Testis (tissue), 5 donors: ENCODE measurements at places on chromosomes 12 and 14. TPM values are rescaled to one million over a fixed set of nuclear protein-coding genes. Genes with fewer than 3 reads are reported as not detected.

DNA sequence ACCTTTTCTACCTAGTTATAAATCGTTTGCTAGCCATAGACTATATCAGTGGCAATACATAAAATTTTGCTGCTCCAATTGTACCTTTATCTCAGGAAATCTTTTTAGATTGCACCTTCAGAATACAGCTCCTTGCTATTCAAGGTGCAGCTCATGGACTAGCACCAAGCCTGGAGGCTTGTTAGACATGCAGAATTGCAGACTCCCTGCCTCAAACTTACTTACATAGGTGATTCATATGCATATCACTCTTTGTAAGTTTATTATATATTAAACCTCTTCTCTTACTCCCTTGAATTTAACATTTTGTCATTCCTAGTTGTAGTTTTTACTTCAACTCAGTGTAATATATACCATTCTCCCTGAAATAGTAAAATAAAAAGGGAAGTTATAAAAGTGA is 195.4 kb upstream of the PDZRN4 start:
- no peak overlapping the region for H3K4me3 ChIP-seq
- no peaks in the 10 kb centered on the region for H3K4me1 ChIP-seq
- no peaks in the 10 kb centered on the region for H3K27me3 ChIP-seq
- no peak for DNase-seq
- no peaks in the 10 kb centered on the region for H3K36me3 ChIP-seq
- H3K27ac ChIP-seq = no peak overlapping the region

GRCh38 chr12:74900232-74900631 is 309.4 kb downstream of the KCNC2 start:
- no peak overlapping the region for H3K4me3 ChIP-seq
- DNase-seq = no peak
- H3K36me3 ChIP-seq = no peaks in the 10 kb centered on the region
- no peak overlapping the region for H3K27ac ChIP-seq
- H3K4me1 ChIP-seq = no peaks in the 10 kb centered on the region

DNA sequence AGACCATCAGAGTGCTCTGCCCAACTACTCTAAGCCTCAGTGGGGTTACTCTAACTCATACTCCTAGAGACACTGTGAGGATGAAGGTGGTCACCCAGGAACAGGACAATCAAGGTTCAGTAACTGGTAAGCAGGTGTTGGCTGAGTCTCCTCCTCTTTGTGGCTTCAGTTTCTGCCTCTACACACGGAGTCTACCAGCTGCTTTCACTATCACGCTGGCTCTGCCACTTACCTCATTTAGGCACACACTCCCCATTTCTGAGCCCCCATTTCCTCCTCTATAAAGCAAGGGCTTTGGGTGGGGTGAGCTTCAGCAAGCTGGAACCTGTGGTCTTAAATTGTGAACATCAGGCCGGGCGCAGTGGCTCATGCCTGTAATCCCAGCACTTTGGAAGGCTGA is 7.3 kb upstream of the TCHP start:
- no peaks in the 10 kb centered on the region for H3K27me3 ChIP-seq
- no peak overlapping the region for H3K27ac ChIP-seq
- no peak for DNase-seq
- no peak overlapping the region for H3K4me3 ChIP-seq
- no peaks in the 10 kb centered on the region for H3K4me1 ChIP-seq

DNA sequence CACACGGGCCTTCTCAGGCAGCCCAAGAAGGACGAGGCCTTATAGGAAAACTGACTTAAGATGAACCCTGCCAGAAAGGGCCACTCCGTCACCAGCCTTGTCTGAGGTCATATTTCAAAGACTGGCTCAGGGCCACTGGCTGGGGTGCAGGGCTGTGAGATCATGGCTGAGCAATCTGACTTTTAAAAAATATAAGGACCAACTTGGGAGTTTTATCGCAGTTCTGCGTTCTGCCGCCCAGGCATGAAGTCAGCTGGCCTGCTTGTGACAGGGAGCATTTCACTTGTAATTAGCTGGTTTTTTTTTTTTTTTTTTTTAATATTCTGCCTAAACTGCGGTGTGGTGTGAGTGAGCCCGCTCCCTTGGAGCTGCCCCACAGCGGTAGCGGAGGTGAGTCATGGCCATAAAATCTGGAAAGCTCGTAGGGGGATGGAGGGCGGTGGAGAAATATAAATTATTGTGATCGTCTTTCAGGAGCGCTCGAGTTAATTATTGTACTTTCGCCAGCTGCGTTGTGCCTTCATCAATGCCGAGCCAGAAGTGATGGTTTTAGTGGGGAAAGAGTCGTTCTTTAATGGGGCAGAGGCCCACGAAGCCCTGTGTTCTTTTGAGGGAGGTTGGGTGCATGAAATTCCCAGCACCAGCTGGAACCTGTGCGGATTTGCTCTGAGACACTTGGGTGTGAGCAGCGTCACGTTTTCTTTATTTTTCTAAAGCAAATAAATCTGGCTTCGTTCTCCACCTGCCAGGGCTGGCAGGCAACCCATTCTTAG is 231.9 kb downstream of the C12orf75 start:
- no peaks in the 10 kb centered on the region for H3K27me3 ChIP-seq
- H3K4me1 ChIP-seq = no peaks in the 10 kb centered on the region
- DNase-seq = no peak
- no peak overlapping the region for H3K4me3 ChIP-seq
- no peak overlapping the region for H3K27ac ChIP-seq

GRCh38 chr12:6241495-6241894 is 41.3 kb downstream of the CD9 start:
- peak; percentile 78 for DNase-seq
- H3K27me3 ChIP-seq = no peaks in the 10 kb centered on the region
- no peak overlapping the region for H3K27ac ChIP-seq
- no peak overlapping the region for H3K4me3 ChIP-seq
- no peaks in the 10 kb centered on the region for H3K36me3 ChIP-seq
- peaks cover 9% of the 10 kb centered on the region for H3K4me1 ChIP-seq

GRCh38 chr12:48972952-48973483 is 1.5 kb upstream of the WNT10B start:
- H3K36me3 ChIP-seq = no peaks in the 10 kb centered on the region
- H3K4me1 ChIP-seq = peaks cover 12% of the 10 kb centered on the region
- H3K27ac ChIP-seq = no peak overlapping the region
- no peaks in the 10 kb centered on the region for H3K27me3 ChIP-seq
- no peak for DNase-seq

DNA sequence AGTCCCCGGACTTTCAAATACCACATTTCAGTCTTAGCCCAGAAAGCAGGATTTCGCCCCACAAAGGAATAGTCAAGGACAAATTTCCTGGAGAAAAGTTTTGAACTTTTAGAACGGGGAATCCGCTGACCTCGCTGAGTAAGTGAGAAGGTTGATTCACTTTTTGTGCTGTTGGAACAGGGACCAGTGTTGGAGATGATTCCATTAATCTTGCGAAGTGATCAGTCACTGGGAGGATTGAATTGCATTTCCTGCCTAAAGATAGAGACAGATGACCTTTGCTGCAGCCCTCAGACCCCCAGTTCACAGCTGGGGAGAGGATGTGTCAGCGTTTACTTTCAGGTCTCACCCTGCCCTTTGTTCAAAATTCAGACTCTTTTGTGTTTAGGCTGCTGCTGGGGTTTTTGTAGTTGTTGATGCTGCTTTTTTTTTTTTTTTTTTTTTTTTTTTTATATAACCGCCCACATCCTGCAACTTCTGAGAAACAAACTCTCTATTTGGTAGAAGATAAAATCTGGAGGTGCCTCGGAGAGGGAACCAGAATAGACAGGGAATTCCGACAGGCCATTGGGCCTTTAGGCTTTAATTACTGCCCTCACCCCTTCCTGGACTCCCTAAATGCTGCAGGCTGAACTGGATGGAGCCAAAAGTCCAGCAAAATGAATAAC is 9.8 kb upstream of the KDM2B start:
- H3K27me3 ChIP-seq = no peaks in the 10 kb centered on the region
- H3K27ac ChIP-seq = peak overlapping the region; percentile 89
- no peaks in the 10 kb centered on the region for H3K36me3 ChIP-seq
- DNase-seq = no peak
- peak overlapping the region; percentile 54 for H3K4me3 ChIP-seq
- peaks cover 9% of the 10 kb centered on the region for H3K4me1 ChIP-seq

- peak overlapping the region; percentile 48 for H3K4me3 ChIP-seq
- DNase-seq = no peak
- no peak overlapping the region for H3K27ac ChIP-seq
- H3K27me3 ChIP-seq = no peaks in the 10 kb centered on the region
- no peaks in the 10 kb centered on the region for H3K4me1 ChIP-seq
- H3K36me3 ChIP-seq = no peaks in the 10 kb centered on the region
Observed at GRCh38 chr12:65728455-65728847, 95.8 kb upstream of the HMGA2 start.

NR1H4 gene
- 0.43 TPM for total RNA-seq

IL26 gene
- not detected for total RNA-seq

KRT73 gene
- total RNA-seq = 0.16 TPM

DNA sequence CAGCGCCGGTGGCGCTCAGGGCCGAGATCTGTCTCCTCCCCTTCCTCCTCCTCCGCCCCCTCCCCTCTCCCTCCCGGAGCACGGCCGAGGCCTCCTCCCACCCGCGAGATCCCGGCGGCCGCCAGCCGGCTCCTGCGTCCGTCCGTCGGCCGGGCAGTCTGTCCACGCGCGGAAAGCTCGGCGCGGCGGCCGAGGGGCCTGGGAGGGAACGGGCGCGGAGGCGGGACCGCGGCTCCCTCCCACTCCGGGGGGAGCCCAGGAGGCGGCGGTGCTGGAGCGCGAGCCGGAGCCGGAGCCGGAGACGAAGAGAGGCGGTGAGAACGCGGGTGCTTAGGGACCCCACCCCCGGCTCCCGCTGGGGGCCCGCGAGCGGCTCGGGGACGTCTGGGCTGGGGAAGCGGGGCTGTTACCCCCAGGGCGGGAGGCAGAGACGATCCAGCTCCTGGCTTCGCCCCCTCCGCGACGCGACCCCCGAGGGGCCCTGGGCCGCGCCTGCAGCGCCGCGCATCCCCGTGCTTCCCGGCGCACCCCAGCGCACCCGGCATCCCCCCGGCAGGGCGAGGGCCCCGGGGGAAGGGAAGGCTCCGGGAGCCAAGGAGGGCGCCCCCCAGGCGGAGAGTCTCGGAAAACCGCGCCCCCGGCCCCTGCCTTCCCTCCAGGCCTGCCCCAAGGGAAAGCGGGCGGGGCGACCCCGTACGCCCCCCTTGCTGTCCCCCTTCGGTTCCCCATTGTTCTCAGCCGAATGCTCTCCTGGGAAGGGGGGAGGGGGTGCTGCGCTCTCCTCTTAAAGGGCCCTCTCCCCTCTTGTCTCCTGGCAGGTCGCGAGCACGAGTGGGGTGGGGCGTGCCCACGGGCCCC is at the start of gene DTX1:
Gene DTX1 (plus strand): TSS at position 100 of the 858 bp plus-strand sequence. CDS start 1,463 bp downstream, outside the sequence.
- H3K27me3 ChIP-seq = no peaks in the 10 kb centered on the region
- peaks cover 3% of the 10 kb centered on the region for H3K4me1 ChIP-seq
- H3K27ac ChIP-seq = peak within 1 kb of the TSS; percentile 64
- H3K4me3 ChIP-seq = peak within 1 kb of the TSS; percentile 81

- no peak overlapping the region for H3K4me3 ChIP-seq
- H3K4me1 ChIP-seq = no peaks in the 10 kb centered on the region
- no peaks in the 10 kb centered on the region for H3K36me3 ChIP-seq
- no peaks in the 10 kb centered on the region for H3K27me3 ChIP-seq
- no peak overlapping the region for H3K27ac ChIP-seq
- DNase-seq = no peak
Observed at GRCh38 chr12:27946421-27946820, 26.1 kb downstream of the PTHLH start.

ASCL1 gene
- total RNA-seq = 0.71 TPM

PGF gene
- 11.5 TPM for total RNA-seq

RASAL1 gene
- 20.1 TPM for total RNA-seq

OR4K15 gene
- 0.25 TPM for total RNA-seq

DNA sequence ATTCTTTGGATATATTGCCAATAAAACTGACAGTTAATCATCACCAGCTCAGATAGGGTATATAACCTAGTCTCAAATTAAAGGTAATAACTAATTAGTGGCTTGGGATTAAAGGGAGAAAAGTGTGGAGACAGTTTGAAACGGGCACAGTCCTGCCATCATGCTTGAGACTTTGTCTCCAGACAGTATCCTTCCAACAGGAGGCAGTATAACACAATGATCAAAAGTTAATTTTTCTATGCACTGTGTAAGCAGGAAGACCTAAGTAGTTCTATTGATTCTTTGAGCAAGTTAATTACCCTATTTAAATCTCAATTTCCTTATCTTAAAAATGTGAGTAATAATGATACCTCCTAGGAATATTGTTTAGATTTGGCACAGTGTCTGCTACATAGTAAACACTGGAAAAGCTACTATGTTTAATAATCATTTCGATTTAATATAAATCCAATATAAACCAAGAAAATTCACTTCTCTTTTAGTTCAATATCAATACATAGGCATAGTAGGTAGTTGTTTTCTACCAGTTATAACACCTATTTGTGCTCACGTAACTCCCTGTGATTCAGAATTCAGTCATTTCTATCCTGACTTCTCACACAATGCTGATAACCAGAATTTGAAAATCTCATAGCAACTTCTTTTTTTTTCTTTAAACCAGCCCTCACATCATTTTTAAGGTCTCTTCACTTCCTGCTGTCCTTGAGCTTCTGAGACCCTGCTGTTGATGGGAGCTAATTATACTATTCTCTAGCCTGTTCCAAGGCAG is 53.7 kb downstream of the GALNT4 start:
- H3K27ac ChIP-seq = no peak overlapping the region
- no peaks in the 10 kb centered on the region for H3K27me3 ChIP-seq
- no peak for DNase-seq
- no peaks in the 10 kb centered on the region for H3K4me1 ChIP-seq

PITPNM2 gene
- 38.3 TPM for total RNA-seq

DNA sequence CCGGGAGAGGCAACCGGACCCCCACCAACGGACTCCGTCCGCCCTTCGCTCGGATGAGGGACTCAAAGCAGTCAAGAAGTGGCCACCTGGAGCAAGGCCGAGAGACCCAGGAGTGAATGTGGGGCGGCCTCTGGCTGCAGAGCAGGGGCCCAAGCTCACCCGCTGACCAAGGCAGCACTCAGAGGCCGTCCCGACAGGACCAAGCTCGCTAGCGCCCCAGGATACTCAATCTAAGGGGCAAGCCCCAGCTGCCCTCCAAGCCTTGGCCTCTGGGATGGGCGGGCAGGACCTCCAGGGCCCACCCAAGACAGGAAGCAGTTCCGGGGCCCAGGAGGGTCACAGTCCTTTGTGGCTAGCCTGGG is 936 bp downstream of the AKT1 start:
- peak overlapping the region; percentile 78 for H3K27ac ChIP-seq
- peak overlapping the region; percentile 70 for H3K4me3 ChIP-seq
- peaks cover 50% of the 10 kb centered on the region for H3K4me1 ChIP-seq
- H3K27me3 ChIP-seq = no peaks in the 10 kb centered on the region
- DNase-seq = peak; percentile 46

DNA sequence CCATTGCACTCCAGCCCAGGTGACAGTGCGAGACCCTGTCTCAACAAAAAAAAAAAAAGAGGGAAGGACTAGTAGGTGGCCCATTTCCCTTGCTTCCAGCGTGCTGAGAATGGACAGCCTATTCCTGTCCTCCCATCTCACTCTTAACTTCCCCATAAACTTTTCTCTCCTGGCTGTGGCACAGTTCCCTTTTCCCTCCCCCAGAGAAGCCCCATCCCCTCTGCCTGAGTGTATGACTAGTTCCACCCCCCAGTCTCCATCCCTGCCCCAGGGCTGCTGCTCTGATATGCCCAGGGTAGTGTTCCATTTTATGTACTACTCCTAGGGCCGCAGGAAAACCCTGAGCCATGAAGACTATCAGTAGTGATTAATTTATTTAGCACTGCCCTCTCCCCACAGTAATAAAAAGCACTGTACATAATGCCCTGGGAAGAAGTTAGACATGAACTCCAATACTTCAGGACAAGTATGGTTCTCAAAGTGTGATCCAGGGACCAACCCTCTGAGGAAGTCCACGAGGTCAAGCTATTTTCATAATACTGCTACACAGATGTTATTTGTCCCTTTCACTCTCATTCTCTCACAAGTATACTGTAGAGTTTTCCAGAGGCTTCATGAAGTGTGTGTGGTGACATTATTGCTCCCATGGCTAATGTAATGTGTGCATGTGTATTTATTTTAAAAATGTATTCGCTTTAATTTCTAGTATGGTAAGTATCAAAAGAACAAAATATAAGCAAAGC is 11.5 kb upstream of the CHD4 start:
- DNase-seq = no peak
- H3K27me3 ChIP-seq = no peaks in the 10 kb centered on the region
- H3K4me1 ChIP-seq = peaks cover 8% of the 10 kb centered on the region
- no peak overlapping the region for H3K27ac ChIP-seq
